CD4-positive, alpha-beta memory T cell (primary cell): ENCODE measurements at places on chromosomes 11 and 22. TPM values are rescaled to one million over a fixed set of nuclear protein-coding genes. Genes with fewer than 3 reads are reported as not detected.

- no peak for DNase-seq
Measured at GRCh38 chr22:37609240-37610152, 862 bp downstream of the GGA1 start.

Gene SCGB1C1
- not detected for polyA plus RNA-seq

- no peak for DNase-seq
Measured at GRCh38 chr11:29300420-29300819, 716.4 kb downstream of the KCNA4 start.

Gene MMP27
- not detected for polyA plus RNA-seq

- no peak for DNase-seq
Measured at GRCh38 chr11:8080674-8081590, at the start of gene TUB. Gene TUB, plus strand, starts transcription at chr11:8081211. Its CDS starts 300 bp downstream, at chr11:8081511.

GRCh38 chr22:46454504-46455269 is 82.7 kb downstream of the CELSR1 start:
- no peak for DNase-seq

DNA sequence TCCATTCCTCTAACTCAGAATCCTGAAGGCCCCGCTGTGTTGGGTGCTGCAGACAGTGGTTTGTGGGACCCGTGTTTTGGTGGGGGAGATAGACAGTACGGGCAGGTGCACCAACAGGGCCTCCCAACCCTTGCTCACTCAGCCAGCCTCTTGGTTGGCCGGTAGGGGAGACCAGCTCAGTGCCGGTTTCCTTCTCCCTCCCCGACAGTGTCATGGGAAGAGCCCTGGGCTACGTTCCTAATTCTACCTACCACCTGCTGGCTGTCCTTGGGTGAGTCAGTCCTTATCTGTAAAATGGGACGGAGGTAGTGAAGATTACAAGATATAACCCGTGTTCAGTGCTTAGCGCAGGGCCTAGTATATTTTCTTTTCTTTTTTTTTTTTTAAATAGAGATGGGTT is 5.9 kb downstream of the TMEM134 start:
- DNase-seq: no peak
